ENCODE measurements at places on chromosomes 4 and X. TPM values are rescaled to one million over a fixed set of nuclear protein-coding genes. Genes with fewer than 3 reads are reported as not detected.
A peak's percentile ranks its signal among the peaks of the same experiment; 100 is the strongest.

GRCh38 chrX:35499071-35499862 lies 298.9 kb upstream of the MAGEB16 start:
- DNase-seq, result no peak

- peak; percentile 42 for DNase-seq
These were observed 108.7 kb upstream of the ATP6AP2 start for GRCh38 chrX:40471965-40472648.

DNA sequence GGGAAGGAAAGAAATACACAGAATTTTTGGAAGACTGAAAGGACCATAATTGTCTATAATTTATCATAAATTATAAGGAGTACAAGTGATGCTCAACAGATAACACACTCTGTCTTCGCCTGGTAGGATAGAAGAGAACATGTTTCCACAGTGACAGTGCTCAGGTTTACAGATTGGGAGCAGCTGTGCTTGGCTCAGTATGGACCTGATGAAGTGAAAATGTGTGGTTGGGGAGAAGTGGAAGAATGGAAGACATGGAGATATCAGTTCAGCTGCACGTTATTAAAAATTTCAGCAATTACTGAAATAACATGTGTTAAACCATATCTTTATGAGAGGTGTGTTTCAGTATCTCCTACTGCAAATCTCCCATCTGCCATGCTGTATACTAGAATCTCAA lies 90.6 kb downstream of the TLL1 start:
- DNase-seq, result no peak

The FRAS1 gene
- 82.6 TPM for polyA plus RNA-seq

GRCh38 chrX:151703487-151703886 lies 8.2 kb downstream of the PRRG3 start:
- DNase-seq, result no peak

All from left renal cortex interstitium (tissue), 4 donors.